Activated CD8-positive, alpha-beta memory T cell treated with anti-CD3 and anti-CD28 coated beads, Interleukin-2, amount 10 ng/mL, durations not matched to agents 7 days and 5 days (primary cell): ENCODE measurements at places on chromosomes 16 and 17.
A peak's percentile ranks its signal among the peaks of the same experiment; 100 is the strongest.

- H3K27ac ChIP-seq, result no peak overlapping the region
- H3K27me3 ChIP-seq, result peaks cover 27% of the 10 kb centered on the region
- H3K4me3 ChIP-seq, result no peak overlapping the region
- peaks cover 12% of the 10 kb centered on the region for H3K36me3 ChIP-seq
- DNase-seq, result peak; percentile 80
Observed at GRCh38 chr16:10835281-10835931, 16.8 kb upstream of the TVP23A start.

DNA sequence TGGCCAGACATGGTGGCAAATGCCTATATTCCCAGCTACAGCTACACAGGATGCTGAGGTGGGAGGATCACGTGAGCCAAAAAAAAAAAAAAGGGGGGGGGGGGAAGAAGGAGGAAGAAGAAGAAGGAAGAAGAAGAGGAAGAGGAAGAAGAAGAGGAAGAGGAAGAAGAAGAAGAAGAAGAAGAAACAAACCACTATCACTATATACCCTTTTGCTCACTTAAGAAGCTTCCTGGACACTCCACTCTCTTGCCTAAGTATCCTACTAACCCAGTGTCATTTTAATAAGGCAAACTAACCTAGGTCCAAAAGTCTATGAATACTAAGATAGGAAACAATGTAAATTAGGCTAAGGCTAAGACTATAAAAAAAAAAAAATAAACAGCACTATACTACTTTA, 54.8 kb downstream of the GPATCH8 start:
- no peaks in the 10 kb centered on the region for H3K36me3 ChIP-seq
- H3K4me1 ChIP-seq, result peaks cover 18% of the 10 kb centered on the region
- no peak overlapping the region for H3K4me3 ChIP-seq
- no peak overlapping the region for H3K27ac ChIP-seq
- no peak for DNase-seq

GRCh38 chr16:58329135-58329534, 34.3 kb upstream of the PRSS54 start:
- H3K27me3 ChIP-seq, result peaks cover 39% of the 10 kb centered on the region
- no peak overlapping the region for H3K4me3 ChIP-seq
- no peak for DNase-seq

GRCh38 chr16:65196420-65197075, 74.7 kb upstream of the CDH11 start:
- no peak overlapping the region for H3K4me3 ChIP-seq
- no peak for DNase-seq
- no peak overlapping the region for H3K27ac ChIP-seq

DNA sequence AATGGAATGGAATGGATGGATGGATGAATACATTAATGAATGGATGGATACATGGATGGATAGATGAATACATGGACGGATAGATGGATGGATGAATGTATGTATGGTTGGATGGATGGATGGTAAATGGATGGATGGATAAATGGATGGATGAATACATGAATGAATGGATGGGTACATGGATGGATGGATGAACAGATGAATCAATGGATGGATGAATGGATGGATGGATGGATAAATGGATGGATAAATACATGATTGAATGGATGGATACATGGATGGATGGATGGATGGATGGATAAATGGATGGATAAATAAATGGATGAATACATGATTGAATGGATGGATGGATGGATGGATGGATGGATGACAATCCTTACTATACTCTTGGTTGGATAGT, 26.0 kb downstream of the TMC5 start:
- H3K27me3 ChIP-seq, result no peaks in the 10 kb centered on the region
- DNase-seq, result no peak
- no peaks in the 10 kb centered on the region for H3K4me1 ChIP-seq

DNA sequence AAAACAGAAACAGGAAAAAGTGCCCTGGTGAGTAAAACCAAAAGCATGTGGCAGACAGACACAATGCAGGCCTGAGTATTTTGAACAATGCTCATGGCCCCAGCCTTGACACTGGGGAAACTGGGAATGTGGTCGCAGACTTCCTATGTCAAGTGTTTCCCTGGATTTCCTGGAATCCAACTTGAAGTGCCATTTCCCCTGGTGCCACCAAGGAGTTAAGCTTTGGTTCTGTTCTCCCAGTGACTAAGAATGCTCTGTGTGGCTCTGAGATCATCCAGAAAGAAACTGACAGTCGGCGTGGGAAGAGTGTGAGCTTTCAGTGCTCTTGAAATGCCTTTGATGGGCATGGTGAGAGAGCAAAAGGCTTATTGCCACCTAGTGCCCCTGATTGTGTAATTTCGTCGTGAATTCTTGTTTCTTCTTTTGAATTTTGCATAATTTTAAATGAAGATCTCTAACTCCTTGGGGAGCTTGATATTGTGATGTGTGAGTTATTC, 96.0 kb downstream of the YPEL2 start:
- DNase-seq, result peak; percentile 57
- H3K36me3 ChIP-seq, result peaks cover 4% of the 10 kb centered on the region
- no peak overlapping the region for H3K27ac ChIP-seq
- H3K27me3 ChIP-seq, result no peaks in the 10 kb centered on the region

DNA sequence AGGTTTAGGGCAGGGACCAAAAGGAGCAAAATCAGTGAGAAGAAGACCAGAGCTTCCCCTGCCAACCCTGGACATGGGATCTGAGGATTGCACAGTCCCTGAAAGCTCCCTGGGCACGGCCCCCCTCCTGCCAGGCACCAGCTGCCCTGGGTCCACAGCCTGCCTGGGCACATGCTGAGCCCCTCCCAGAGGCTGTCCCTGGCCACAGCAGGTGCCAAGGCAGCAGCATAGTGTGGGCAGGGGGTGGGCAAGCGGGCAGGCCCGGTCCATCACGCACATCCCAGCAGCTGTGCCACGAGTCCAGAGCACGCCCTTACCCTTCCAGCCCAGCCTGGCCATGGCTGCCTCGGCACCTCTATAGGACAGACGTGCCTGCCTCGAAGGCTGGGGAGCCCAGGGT, 12.7 kb downstream of the SCN4A start:
- no peaks in the 10 kb centered on the region for H3K36me3 ChIP-seq
- H3K27ac ChIP-seq, result no peak overlapping the region
- no peak for DNase-seq
- H3K4me3 ChIP-seq, result no peak overlapping the region
- H3K4me1 ChIP-seq, result peaks cover 4% of the 10 kb centered on the region
- H3K27me3 ChIP-seq, result no peaks in the 10 kb centered on the region

DNA sequence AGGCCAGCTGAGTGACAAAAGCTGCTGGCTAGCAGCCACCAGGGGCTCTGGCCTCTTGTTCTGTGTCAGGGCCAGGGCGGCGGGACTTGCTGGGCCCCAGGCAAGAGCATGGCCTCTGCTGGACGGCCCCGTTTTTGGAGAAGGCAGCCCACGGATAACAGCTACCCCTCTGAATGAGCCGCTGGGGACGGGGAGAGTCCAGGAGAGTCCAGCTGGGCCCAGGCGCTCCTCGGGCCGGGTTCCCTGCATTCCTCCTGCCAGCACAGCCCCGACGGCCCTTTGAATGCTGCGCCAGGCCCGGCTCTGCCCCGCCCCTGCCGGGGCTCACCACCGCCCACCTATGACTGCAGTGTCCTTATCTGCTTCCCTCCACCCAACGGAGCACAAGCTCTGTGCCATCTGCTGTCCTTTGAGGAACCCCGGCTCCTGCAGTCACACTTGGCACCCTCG, 33.4 kb downstream of the SLC7A5 start:
- H3K4me1 ChIP-seq, result no peaks in the 10 kb centered on the region
- no peaks in the 10 kb centered on the region for H3K27me3 ChIP-seq
- peaks cover 25% of the 10 kb centered on the region for H3K36me3 ChIP-seq
- no peak overlapping the region for H3K4me3 ChIP-seq

GRCh38 chr17:48175692-48176470, 68.3 kb downstream of the SNX11 start:
- peaks cover 44% of the 10 kb centered on the region for H3K36me3 ChIP-seq
- H3K4me3 ChIP-seq, result no peak overlapping the region
- H3K27me3 ChIP-seq, result no peaks in the 10 kb centered on the region
- H3K27ac ChIP-seq, result no peak overlapping the region
- DNase-seq, result no peak
- H3K4me1 ChIP-seq, result peaks cover 30% of the 10 kb centered on the region

GRCh38 chr16:74605746-74606520, 981 bp downstream of the GLG1 start:
- peaks cover 12% of the 10 kb centered on the region for H3K36me3 ChIP-seq
- peak overlapping the region; percentile 93 for H3K4me3 ChIP-seq
- DNase-seq, result peak; percentile 41
- peaks cover 65% of the 10 kb centered on the region for H3K4me1 ChIP-seq
- H3K27ac ChIP-seq, result peak overlapping the region; percentile 89

DNA sequence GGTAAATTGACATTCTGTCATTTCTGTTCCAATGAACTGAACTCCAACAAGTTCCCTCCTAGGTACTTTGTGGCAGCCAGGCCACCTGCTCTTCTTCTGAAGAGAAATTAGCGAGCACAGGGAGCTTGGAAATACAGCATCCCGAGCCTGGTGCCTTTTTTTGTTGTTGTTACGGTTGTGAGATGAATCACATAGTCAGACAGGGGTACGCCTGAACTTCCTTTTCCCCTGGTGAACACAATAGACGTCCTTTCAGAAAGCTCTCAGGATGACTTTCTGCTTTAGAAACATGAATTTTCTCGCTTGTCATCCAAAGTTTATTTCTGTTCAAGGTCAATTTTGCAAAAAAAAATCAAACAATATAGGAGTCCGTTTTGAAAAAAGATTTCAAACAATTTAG, 53.9 kb upstream of the XYLT1 start:
- H3K36me3 ChIP-seq, result no peaks in the 10 kb centered on the region
- H3K27me3 ChIP-seq, result peaks cover 20% of the 10 kb centered on the region
- H3K27ac ChIP-seq, result no peak overlapping the region
- no peak overlapping the region for H3K4me3 ChIP-seq

- no peak for DNase-seq
- H3K36me3 ChIP-seq, result no peaks in the 10 kb centered on the region
- no peak overlapping the region for H3K4me3 ChIP-seq
- H3K4me1 ChIP-seq, result peaks cover 6% of the 10 kb centered on the region
- no peak overlapping the region for H3K27ac ChIP-seq
Observed at GRCh38 chr16:28543072-28543471, 4.3 kb upstream of the NUPR1 start.

GRCh38 chr16:1706386-1707192, 594 bp downstream of the MAPK8IP3 start:
- peak overlapping the region; percentile 89 for H3K27ac ChIP-seq
- H3K4me3 ChIP-seq, result peak overlapping the region; percentile 99
- H3K4me1 ChIP-seq, result peaks cover 31% of the 10 kb centered on the region
- no peaks in the 10 kb centered on the region for H3K27me3 ChIP-seq
- peaks cover 10% of the 10 kb centered on the region for H3K36me3 ChIP-seq

- peaks cover 38% of the 10 kb centered on the region for H3K36me3 ChIP-seq
- peak overlapping the region; percentile 76 for H3K27ac ChIP-seq
- DNase-seq, result no peak
- no peaks in the 10 kb centered on the region for H3K27me3 ChIP-seq
Observed at GRCh38 chr17:45300060-45300751, 16.6 kb downstream of the MAP3K14 start.

DNA sequence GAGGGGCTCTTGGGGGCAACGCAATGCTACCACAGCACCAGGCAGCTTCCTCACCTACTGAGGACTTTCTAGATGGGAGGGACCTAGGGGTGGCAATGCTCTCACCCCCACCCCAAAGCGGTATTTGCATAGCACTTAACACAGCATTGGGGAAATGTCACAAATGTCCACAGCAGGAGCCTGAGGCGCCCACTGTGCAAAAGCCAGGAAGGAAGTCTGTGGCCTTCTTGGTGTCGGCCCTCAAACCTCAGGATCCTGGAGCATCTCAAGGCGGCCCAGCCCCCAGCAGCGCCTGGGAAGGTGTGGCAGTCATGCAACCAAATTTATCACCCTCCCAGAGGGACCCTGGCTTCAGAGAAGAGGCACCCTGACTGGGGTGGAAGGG, 45.3 kb downstream of the WNT3 start:
- H3K27ac ChIP-seq, result no peak overlapping the region
- H3K27me3 ChIP-seq, result peaks cover 52% of the 10 kb centered on the region
- H3K36me3 ChIP-seq, result no peaks in the 10 kb centered on the region
- H3K4me1 ChIP-seq, result peaks cover 21% of the 10 kb centered on the region
- DNase-seq, result no peak
- no peak overlapping the region for H3K4me3 ChIP-seq

DNA sequence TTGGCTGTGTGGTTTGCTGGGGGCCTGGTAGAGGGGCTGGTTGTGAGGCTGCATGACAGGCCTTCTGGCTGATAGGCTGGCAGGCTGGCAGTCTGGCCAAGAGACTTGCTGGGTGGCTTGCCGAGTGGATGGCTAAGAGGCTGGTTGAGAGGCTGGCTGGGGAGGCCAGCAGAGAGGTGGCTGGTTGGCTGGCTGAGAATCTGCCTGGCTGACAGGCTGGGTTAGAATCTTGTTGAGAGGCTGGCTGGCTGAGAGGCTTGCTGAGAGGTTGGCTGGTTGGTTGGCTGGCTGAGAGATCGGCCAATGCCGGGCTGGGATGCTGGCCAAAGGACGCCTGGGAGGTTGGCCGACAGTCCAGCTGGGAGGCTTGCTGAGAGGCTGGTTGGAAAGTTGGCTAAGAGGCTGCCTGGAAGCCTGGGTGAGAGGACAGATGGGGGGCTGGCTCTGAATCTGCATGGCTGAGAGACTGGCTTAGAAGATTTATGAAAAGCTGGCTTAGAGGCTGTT, 35.9 kb upstream of the ACSM2B start:
- H3K36me3 ChIP-seq, result no peaks in the 10 kb centered on the region
- DNase-seq, result no peak
- H3K4me1 ChIP-seq, result no peaks in the 10 kb centered on the region
- H3K4me3 ChIP-seq, result no peak overlapping the region

DNA sequence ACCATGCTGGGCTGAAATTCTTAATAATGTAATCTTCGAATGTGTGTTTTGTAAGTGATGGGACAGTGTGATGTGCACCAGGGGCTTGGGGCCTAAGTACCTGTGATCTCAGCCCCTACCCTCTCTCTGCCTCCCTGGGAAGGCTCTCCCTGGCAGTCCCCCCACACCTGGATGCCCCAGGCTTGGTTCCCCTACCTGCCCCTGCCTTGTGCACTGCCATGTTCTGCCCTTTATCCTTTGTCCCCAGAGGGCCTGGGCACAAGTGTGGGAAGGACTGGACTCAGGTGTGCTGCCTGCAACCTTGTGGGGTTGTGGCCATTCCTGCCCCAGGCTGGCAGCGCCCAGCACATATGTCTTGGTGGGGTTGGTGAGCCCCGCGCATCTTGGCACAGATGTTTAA, 55.4 kb upstream of the CREBBP start:
- H3K4me3 ChIP-seq, result no peak overlapping the region
- H3K36me3 ChIP-seq, result no peaks in the 10 kb centered on the region
- no peak for DNase-seq
- peaks cover 3% of the 10 kb centered on the region for H3K4me1 ChIP-seq

- H3K4me1 ChIP-seq, result no peaks in the 10 kb centered on the region
- H3K27ac ChIP-seq, result no peak overlapping the region
- no peak overlapping the region for H3K4me3 ChIP-seq
Observed at GRCh38 chr17:79622776-79623175, 11.9 kb upstream of the RBFOX3 start.
